GM23338 (cell line): ENCODE measurements at places on chromosomes 1 and 21. TPM values are rescaled to one million over a fixed set of nuclear protein-coding genes. Genes with fewer than 3 reads are reported as not detected.

Gene NGF
- polyA plus RNA-seq, result 0.92 and 1.1 TPM in 2 replicates

Gene SORT1
- polyA plus RNA-seq, result 10.3 and 10.9 TPM in 2 replicates

Gene RCSD1
- 0.18 and 0.42 TPM in 2 replicates for polyA plus RNA-seq

Gene HES3
- polyA plus RNA-seq, result 7.1 and 7.7 TPM in 2 replicates

Gene FAM89A
- 3.4 and 3.8 TPM in 2 replicates for polyA plus RNA-seq

Gene ICOSLG
- polyA plus RNA-seq, result 1.3 and 1.6 TPM in 2 replicates

Gene TRIM58
- polyA plus RNA-seq, result 1.6 and 2.4 TPM in 2 replicates

Gene RYR2
- polyA plus RNA-seq, result 1.7 and 8.9 TPM in 2 replicates

Gene SLAMF6
- polyA plus RNA-seq, result not detected in 2 replicates

Gene HMCN1
- polyA plus RNA-seq, result 1.6 and 2.7 TPM in 2 replicates

Gene HOOK1
- 19.4 and 27.4 TPM in 2 replicates for polyA plus RNA-seq

Gene KCTD3
- polyA plus RNA-seq, result 29.4 and 30.1 TPM in 2 replicates

Gene C1orf56
- polyA plus RNA-seq, result 26.3 and 27.8 TPM in 2 replicates

Gene CD34
- polyA plus RNA-seq, result 0.09 and 0.18 TPM in 2 replicates
